Stimulated activated CD8-positive, alpha-beta memory T cell treated with anti-CD3 and anti-CD28 coated beads, Interleukin-7, amount 100 ng/mL, for 48 hours (primary cell): ENCODE measurements at places on chromosomes 16 and 17.

DNA sequence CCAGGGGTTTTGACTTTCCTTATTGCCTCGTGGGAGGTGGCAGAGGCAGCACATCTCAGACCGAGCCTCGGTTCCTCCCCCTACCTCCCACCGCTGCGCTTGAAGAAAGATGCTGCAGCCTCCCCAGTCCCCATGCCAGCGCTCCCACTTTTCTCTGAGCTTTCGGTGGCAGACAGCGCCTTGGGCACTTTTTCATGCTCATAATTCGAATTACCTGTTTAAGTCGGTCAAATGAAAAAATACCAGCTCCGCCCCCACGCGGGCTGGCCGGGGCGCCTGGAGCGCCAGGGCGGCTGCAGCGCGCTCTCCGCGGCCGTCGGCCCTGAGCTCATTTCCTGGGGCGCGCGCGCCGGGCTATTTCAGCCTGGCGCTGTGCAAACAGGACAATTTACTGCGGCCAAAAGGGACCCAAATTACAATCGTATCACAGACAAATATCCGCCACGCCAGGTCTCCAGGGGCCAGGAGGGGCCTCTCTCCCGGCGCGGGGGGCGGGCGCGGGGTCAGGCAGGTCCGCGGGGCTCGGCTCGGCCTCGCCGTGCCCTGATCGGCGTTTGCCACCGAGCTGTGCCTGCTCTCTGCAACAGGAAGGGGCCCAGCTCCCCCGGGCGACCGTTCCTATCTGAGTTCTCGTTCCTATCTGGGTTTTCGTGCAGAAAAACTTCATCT, 45.0 kb downstream of the SOST start:
- no peak for DNase-seq

- no peak for DNase-seq
Measured at GRCh38 chr17:376936-377863, 24.6 kb upstream of the RPH3AL start.

DNA sequence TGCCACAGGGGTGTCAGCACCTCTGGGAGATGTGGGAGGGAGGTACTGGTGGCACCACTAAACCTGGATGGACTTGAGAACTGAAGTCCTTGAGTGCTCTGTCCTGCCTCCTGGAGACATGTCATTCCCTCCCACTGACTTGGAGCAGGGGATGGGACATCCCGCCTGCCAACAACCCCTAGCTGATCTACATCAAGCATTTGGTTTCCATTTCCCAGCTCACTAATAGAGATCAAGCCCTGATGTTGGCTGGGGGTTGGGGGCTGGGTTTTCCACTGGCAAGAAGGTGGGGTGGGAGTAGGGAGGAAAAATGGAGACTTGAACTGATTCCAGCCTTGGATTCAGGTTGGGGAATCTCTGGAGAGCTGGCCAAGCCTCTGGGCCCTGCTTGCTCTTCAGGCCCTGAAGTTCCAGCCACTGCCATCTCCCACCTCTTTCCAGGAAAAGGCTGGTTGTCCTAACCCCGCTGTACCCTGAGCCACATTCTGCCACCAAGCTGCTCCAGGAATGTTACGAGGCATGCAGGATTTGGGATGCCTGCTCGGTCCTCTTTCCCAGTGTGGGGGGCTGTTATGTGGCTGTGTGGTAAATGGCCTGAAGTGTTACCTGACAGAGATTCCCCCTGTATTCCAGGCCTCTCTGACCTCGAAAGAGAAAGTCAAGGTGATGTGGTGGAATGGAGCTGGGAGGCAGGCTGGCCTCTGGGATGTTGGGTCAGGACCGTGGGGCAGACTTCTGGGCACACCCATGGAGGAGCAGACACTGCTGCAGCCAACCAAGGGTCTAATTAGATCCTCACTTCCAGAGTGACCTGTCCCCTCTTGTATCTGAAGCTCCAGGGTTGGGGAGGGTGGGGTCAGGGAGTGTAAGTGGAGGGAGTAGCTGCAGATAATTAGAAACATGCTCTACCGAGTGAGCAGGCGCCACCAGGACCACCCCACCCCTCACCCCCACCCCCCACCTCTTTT, 16.7 kb downstream of the IGFBP4 start:
- no peak for DNase-seq

DNA sequence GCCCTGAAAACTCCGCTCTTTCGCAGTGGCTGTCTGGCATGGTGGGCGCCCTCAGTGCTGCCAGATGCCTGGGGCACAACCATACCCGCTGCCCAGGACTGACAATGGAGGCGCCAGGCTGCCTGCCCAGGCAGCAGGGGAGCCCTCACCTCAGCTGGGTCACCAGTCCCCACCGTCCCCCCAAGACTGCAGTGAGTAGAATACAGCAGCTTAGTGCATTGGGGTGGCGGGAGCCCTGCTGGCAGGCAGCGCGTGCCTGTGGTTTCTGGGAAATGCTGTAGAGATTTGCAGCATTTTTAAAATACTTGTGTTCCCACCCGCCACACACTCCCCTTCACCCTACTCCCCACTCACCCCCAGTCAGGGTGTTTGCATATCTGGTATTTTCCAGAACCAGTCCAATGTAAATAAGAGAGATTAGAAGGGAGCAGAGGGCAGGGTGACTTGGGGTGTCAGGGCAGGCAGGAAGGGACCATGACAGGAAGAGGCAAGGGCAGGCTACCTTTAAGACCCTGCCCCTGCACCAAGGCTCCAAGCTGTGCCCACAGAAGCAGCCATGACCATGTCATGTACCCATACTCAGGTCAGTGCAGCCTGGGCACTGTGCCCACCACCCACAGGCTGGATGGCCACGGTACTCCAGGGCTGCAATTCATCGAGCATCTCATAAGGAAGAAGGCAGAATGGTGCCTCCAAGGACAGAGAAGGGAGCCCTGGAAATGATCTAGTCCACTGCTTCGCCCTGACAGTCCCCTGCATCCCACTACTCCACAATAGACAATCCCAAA, 21.5 kb downstream of the MYO18A start:
- no peak for DNase-seq

DNA sequence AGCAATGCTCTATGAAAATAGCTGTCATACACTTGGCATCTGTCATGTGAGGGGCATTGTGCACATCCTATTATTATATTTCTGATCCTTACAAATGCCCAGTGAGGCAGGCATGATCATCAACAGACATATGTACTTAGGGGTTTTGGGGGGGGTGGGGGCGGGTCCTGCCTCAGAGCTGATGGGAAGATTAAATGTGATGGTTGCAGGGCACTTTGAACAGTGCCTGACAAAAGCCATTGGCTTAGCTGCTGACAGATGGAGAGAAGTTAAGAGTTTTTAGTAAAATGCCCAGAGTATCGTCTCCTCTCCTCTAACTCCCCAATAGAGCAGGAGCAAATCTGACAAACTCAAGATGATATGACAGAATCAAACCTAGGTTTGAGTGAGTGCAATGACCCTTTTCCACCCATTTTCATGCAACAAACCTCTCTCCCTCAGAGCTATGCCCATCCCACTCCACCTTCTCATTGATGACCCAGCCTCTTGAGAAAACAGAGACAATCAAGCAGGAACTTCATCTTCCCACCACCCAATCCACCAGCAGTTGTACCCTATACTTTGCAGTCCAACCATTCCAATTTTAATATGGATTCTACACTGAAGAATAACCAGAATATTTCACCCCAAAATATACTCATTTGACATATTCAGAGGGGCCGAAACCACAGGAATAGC, 4.8 kb downstream of the KLHL11 start:
- no peak for DNase-seq

GRCh38 chr16:78931678-78932077, 668.9 kb downstream of the MAF start:
- no peak for DNase-seq

GRCh38 chr16:56347166-56347565, 78.2 kb downstream of the AMFR start:
- no peak for DNase-seq

- DNase-seq, result no peak
Measured at GRCh38 chr16:49269201-49269600, 12.4 kb downstream of the CBLN1 start.

- DNase-seq, result no peak
Measured at GRCh38 chr16:57690782-57691471, 3.7 kb upstream of the DRC7 start.

DNA sequence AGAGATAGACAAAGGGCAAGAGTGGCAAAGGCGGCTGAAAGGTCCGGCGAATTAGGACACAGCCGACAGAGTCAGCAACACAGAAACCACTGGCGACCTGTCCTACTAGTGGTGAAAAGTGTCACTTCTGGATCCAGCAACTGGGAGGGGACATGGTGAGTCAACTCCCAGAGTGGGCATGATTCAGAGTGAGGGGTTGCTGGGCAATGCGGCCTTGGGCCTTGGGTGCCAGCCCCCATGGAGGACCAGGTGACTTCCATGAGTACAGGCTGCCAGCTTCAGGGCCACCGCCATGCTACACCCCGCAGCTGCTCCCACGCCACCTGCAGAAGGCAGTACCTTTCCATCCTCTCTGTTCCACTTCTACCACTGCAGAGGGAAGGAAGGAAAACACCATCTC, 110.6 kb downstream of the ZFHX3 start:
- DNase-seq, result no peak

DNA sequence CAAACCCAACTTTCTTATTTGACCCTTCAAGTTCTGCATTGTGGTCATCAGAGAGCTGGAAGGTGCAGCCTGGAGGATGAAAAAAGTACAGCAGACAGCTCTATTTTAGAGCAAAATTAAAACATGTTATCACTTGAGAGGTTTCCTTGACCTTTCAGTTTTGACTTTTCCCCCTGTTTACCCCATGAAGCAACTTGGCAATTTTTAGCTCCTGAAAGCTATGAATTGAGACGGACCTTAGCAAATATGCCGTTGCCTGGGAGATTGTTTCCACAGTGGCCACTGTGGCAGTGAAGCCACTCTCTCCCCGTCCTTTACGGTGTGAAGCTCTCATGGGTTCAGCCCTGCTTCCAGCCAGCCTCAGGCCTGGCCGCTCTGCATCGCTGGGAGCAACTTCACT, 398.6 kb downstream of the CPPED1 start:
- no peak for DNase-seq

- no peak for DNase-seq
Measured at GRCh38 chr16:4556580-4556979, 440 bp downstream of the C16orf96 start.

DNA sequence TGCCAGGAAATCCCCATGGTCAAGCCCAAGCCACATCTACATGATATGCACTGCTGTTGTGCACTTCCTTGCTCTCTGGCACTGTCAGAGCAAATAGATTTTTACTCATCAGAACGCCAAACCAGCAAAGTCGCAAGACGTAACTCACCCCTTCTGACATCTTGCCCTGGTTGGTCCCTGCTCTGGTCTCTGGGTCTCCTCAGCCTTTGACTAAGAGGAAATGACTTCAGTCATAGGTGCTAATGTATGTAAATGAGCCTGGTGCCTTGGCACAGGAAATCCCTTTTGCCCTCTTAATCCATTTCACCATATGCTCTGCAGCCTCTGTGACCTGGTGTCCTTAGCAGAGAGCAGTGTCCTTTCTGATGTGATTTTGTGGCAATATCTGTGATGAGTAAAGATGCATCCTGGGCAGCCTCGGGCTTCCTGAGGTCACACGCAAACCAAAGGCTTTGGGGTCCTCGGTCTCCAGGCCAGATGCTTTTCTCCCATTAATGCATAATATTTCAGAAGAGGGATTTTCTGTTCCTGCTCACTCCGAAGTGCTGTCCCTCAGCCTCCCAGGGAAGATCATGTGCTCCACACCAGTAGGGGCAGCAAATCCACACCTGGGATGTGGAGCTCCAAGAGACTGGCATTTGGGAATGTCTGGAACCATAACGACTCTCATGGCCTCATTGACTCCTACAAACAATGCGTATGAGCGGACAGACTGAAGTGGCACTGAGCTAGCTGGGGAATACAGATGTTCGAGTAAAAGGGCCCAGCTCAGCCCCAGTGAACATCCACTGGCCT, 66.9 kb downstream of the GP2 start:
- no peak for DNase-seq

- no peak for DNase-seq
Measured at GRCh38 chr16:3121851-3122467, 9.6 kb downstream of the ZNF205 start.

DNA sequence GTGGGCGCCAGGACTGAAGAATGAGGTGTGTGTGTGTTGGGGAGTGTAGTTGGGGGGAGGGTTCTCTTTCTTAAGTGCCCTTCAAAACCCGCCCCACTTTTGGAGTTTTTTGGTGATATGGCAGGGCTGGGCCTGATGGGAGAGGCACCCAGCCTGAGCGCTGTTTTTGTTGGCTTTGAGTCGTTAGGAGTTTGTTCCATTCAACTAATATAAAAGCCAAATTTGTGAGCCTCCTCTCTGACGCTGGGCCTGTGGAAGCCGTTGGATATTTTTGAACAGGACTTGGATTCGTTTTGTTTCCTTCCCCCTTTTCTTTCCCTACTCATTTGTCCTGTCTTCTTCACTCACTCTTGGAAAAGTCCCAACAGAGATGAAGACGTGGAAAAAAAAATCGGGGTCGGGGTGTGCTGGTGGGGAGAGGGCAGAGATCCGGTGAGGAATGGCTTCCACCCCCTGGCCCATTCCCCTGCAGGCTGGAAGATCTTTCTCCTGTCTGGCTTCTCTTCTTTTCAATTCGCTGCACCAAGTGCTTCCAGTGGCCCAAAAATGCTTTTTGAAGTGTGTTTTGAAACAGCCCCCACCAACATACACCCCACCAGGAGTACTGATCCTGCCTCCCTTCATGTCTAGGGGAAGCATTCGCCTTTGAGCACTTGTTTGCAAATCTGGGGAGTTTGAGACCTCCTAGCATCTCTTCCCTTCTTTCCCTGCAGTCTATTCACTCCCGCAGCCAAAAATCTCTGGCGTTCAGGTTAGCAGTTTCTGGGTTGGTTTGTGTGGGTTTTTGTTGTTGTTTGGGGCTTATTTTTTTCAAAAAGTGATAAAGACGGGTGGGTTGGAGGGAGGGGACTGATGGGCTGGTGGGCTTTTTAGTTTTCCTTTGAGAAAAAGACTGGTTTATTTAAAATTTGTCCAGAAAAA, 2.6 kb downstream of the FZD2 start:
- no peak for DNase-seq

DNA sequence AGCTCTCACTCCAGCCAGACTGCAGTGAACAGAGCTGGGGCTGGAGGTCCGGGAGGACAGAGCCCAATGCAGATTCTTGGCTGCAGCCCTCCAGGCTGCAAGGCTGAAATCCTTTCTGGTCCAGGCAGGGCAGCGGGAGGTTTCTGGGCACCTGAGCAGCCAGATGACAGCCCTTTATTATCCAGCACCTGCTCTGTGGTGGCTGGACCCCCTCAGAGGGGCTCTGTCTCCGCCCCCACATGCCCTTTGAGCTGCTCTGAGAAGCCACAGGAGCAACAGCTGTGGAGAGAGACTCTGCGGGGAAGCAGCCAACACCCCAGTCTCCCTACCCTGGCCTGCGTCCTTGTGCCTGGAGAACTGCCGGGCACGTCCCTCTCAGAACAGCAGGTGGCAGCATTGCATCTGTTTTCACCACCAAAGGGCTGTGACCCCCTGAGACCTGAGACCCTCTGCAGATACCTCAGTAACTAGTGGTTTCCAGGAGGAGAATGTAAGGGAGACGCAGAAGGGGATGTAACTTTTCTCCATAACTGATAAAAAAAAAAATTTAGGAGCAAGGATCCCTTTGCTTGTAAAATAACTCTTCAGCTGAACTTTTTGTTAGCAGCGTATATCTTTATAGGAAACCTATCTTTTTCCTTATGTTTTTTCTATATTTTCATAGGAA, 3.7 kb upstream of the CNP start:
- no peak for DNase-seq

- no peak for DNase-seq
Measured at GRCh38 chr17:44677136-44677535, 12.4 kb downstream of the CCDC43 start.

- DNase-seq, result no peak
Measured at GRCh38 chr16:69064764-69065313, 40.6 kb upstream of the HAS3 start.

- no peak for DNase-seq
Measured at GRCh38 chr16:19093631-19094541, 19.9 kb upstream of the ITPRIPL2 start.

GRCh38 chr17:20852990-20853370, 189.8 kb downstream of the USP22 start:
- no peak for DNase-seq
